Chondrocyte (in vitro differentiated cells): ENCODE measurements at places on chromosomes 7 and 10. TPM values are rescaled to one million over a fixed set of nuclear protein-coding genes. Genes with fewer than 3 reads are reported as not detected.

DNA sequence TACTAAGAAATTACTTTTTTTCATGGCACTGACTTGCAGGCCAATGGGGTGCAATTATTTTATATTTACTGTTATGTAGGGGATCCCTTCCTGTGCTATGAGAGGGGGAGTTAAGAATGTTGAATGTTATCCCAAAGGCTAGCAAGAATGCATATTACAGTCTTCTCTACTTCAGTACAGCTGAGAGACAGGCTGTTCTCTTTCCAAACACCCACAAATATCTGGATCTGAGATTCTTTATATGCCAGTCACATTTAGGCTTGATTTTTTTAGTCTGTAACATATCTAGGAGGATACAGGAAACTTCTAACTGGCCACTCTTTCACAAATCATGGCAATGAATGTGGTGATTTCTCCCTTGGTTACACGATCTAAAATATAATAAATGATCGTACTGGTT is 266.4 kb upstream of the FZD8 start:
- H3K36me3 ChIP-seq: peaks cover 3% of the 10 kb centered on the region
- peaks cover 63% of the 10 kb centered on the region for H3K4me1 ChIP-seq
- peak overlapping the region; percentile 60 for H3K27ac ChIP-seq

Gene ADAM12
- 92.2 to 175 TPM (median 166 TPM) in 3 replicates for total RNA-seq

- peaks cover 3% of the 10 kb centered on the region for H3K36me3 ChIP-seq
- H3K4me1 ChIP-seq: peaks cover 12% of the 10 kb centered on the region
- H3K4me3 ChIP-seq: no peak overlapping the region
- DNase-seq: no peak
- peaks cover 8% of the 10 kb centered on the region for H3K27me3 ChIP-seq
These were observed 227.3 kb downstream of the PTEN start for GRCh38 chr10:88090568-88091214.

DNA sequence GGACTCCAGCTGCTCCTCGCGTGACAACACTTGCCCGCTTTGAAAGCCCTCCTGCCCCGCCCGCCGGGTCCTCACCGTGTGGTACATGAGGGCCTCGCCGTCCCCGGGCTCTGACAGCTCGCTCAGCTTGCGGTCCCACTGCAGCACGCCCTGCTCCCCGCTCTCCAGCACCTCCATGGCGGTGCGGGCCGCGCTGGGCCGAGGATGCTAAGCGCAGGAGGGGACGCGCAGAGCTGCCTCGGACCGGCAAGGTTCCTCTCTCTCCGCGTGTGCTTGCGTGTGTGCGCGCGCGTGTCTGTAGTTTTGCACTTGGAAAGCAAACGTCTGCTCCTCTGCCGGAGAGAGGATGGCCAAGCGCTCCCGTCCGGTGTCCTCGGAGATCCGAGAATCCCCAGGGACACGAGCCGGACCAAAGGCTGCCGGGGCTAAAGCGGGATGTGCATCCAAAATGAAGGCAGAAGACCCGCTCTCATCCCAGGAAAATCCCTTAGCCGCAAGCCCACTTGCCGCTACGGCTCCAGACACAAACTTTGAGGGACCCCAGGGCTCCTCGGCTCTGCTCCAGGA is at the start of gene CREB3L2:
Gene CREB3L2, minus strand, starts transcription at position 558 of the 567 bp plus-strand sequence. Its CDS starts 381 bp downstream, at position 177.
- H3K36me3 ChIP-seq: peaks cover 9% of the 10 kb centered on the region
- peak within 1 kb of the TSS; percentile 96 for H3K27ac ChIP-seq
- H3K4me3 ChIP-seq: peak within 1 kb of the TSS; percentile 96
- H3K27me3 ChIP-seq: no peaks in the 10 kb centered on the region

- H3K36me3 ChIP-seq: no peaks in the 10 kb centered on the region
- no peak overlapping the region for H3K27ac ChIP-seq
- peaks cover 16% of the 10 kb centered on the region for H3K27me3 ChIP-seq
- peaks cover 2% of the 10 kb centered on the region for H3K4me1 ChIP-seq
- DNase-seq: no peak
These were observed 195.9 kb downstream of the CFTR start for GRCh38 chr7:117675497-117676435.

- no peak overlapping the region for H3K27ac ChIP-seq
- DNase-seq: no peak
- H3K4me1 ChIP-seq: peaks cover 18% of the 10 kb centered on the region
- H3K27me3 ChIP-seq: no peaks in the 10 kb centered on the region
- H3K36me3 ChIP-seq: peaks cover 11% of the 10 kb centered on the region
These were observed 30.1 kb downstream of the BPGM start for GRCh38 chr7:134676743-134677142.

Gene NEUROD6
- not detected in 3 replicates for total RNA-seq

DNA sequence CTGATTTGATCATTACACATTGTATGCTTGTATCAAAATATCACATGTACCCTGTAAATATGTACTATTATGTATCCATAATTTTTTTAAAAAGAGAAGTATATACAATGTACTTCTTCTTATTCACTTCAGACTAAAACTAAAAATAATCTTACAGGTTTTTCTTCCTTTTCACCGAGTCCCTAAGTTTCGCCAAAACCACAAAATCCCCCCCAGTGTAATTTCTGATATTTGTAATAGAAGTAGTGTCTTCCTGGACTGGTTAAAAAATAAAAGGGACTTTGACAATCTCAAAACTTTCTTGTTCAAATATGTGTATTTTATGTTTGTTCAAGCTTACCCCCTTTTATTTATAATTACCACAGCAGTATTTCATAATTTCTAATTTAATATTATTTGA is 23.9 kb downstream of the EPC1 start:
- no peak overlapping the region for H3K27ac ChIP-seq
- no peak for DNase-seq
- H3K27me3 ChIP-seq: no peaks in the 10 kb centered on the region
- H3K4me1 ChIP-seq: peaks cover 64% of the 10 kb centered on the region
- H3K36me3 ChIP-seq: no peaks in the 10 kb centered on the region
